Activated T-cell treated with anti-CD3 and anti-CD28 coated beads for 1 hour (primary cell): ENCODE measurements at places on chromosomes 7 and 10.

GRCh38 chr7:114937446-114937845, 15.6 kb downstream of the MDFIC start:
- no peak for DNase-seq

GRCh38 chr10:119653916-119654315, 2.7 kb downstream of the BAG3 start:
- DNase-seq = no peak

- DNase-seq = no peak
Observed at GRCh38 chr10:88991899-88992320, 1.3 kb downstream of the FAS start.

DNA sequence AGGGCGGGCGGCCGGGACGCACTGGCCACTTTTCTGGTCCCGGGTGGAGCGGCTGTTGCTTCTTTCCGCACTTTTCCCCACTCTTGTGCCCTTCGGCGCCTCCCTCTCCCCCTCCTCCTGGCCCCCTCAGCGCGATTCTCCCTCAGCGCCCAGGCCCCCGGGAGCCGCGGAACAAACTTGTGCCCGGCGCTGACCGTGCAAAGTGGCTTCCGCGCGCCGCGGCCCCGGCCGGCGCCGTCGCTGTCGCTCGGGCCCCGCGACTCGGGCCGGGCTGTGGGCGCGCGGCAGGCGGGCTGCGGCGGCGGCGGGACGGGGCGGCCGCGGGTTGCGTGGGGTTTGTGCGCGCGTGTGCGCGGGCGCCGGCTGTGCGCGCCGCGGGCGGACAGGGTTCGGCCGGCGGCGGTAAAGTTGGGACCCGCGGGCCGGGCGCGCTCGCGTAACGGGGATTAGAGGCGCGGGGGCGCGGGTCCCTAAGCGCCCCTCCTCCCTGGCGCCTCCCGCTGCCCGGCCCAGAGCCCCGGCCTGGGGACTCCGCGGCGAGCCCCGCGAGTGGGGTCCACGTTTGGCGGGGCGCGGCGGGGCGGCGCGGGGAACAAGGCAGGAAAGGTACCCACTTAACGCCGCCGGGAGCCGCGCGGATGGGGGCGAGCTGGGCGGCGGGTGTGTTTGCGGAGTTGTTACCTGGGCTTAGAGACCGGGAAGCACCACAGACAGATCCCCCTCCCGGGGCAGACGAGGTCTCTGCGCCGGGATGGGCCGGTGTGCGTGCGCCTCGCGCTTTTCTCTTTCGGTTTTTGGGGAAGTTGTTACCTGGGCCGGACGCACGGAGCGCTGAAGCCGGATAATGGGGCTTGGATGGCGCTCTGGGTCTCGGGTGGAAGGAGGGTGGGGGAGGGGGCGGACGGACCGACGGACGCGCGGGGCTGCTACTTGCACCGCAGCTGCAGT, 860 bp downstream of the ZEB1 start:
- DNase-seq = peak; percentile 16

DNA sequence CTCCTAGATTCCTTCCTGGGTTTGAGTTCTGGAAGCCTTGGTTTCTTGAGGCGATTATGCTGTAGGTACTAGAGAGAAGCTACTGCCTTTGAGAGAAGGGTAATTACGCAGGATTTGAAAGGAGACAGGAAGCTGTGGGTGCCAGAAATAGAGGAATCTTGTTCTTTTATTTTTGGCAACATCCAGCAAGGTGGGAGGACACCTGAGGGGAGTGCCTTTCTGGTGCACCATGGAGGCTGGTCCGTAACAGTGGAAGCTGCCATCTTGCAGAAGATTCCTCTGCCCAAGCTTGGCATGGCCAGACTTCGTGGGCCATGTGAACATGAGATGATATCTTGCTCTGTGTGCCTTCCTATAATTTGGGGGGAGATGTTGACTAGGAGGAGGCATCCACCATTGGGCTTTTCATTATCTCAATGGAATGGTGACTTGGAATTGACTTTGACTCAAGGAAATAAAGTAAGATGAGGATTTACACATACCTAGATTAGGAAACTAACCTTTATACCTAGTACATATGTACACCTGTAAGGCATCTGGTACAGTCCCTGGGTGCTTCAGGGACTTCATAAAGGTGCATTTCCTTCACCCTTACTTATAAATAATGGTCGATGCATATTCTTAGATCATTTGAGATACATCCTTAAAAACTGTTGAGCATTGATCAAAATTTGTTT, 98.2 kb downstream of the PFKFB3 start:
- DNase-seq = no peak

DNA sequence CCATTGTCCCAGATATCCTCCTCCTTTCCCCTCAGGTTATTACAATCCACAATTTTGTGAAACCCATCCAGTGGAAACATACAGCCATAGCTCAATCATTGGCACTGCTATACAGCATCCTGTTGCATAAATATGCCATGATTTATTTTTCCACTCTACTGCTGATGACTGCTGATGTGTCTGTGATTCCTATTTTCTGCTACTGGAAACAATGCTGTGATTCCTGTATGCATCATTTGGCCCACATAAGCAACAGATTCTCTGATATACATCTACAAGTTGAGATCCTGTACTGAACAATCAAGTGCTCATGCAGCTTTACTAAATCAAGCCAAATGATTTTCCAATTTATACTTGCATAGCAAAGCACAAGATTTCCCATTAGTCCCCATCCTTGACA, 39.6 kb downstream of the CUL2 start:
- no peak for DNase-seq

DNA sequence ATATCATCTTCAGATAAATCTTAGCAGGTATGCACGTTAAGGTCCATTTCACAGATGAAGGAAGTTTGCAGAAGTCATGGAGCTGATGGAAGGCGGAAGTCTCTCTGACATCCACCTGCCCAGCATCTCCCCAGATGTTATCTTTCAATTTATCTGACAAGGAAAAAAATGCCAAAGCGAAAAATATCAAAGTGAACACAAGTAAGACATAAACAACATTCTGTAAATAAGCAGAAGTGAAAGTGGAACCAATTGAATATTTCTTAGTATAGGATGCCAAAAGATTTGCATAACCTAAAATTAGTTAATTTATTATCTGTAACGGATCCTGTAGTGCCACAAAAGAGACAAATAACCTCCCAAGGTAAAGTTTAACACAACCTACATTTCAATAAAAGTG, 73.6 kb upstream of the NEBL start:
- no peak for DNase-seq

GRCh38 chr7:37052705-37053104, 328.4 kb upstream of the AOAH start:
- DNase-seq = no peak

DNA sequence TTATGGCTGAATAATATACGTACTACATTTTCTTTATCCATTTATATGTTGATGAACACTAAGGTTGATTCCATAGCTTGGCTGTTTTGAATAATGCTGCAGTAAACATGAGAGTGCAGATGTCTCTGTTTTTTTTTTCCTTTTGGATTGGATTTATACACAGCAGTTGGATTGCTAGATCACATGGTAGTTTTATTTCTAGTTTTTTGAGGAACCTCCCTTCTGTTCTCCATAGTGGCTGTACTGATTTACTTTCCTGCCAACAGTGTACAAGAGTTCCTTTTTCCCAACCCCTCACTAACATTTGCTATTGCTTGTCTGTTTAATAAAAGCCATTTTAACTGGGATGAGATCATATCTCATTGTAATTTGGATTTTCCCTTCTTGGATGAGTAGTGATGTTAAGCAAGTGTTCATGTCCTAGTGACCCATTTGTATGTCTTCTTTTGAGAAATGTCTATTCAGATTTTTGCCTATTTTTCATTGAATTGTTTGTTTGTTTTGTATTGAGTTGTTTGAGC, 36.0 kb downstream of the ABCA13 start:
- DNase-seq = no peak

DNA sequence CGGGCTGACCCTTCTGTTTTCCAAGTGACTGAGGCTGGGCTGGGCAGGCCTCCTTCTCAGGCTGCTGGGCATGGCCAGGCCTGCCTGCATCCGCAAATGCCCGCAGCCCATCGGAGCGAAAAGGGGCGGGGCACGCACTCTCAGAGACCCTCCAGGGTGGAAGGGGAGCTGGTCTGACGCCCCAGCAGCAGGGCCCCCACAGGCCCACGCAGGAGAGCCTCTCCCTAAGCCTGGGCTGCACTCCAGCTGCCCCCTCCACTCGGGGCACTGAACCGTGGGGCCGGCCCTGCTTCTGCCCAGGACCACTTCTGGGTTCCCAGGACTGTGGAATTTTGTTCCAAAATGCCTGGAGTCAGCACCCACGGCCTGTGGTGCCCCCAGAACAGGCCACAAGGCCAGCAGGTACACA, 9.3 kb downstream of the ADAP1 start:
- DNase-seq = no peak

GRCh38 chr7:117395743-117396142, 31.6 kb downstream of the ASZ1 start:
- no peak for DNase-seq

DNA sequence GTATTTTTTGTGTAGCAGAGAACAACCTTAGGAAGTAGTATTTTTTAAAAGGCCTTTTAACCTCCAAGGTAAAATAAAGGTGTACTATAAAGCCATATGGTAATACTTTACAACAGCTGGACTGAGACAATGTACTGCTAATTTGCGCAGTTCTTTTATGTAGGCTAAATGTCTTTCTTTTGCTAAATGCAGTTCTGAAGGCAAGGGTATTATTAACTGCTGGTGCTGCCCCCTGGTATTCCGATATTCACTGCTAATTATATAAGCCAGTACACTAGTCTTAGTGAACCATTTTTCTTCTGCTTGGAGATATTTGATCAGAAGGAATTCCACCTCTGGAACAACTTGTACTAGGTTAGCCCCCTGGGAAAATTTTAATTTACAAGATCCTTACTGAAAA, 272.0 kb upstream of the FERD3L start:
- DNase-seq = no peak

DNA sequence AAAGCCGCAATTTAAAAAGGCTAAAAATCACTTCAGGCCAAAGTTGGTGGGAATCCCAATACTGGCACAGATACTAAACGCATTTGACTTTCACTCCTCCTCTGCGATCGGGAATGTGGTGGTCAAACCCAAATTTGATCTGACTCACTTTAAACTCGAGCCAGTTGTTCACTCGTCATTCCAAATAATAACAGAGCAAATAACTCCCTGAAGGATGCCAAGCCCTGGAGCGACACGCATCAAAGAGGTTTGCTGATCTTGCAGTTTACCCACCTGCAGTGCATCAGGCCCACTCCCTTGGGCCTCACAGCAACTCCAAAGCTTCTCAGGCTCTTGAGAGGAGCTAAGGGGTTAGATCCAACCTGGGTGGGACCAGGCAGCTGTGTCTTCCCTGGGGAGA, 12.2 kb downstream of the PTN start:
- no peak for DNase-seq

- no peak for DNase-seq
Observed at GRCh38 chr10:8130973-8131911, 76.8 kb downstream of the GATA3 start.

- no peak for DNase-seq
Observed at GRCh38 chr10:36766940-36767339, 358.5 kb upstream of the ANKRD30A start.

- DNase-seq = no peak
Observed at GRCh38 chr7:82234457-82235049, 209.0 kb downstream of the CACNA2D1 start.

GRCh38 chr7:4681886-4682620, at the start of gene FOXK1:
Gene FOXK1 (plus strand): TSS chr7:4682295. CDS start chr7:4682309, 14 bp downstream.
- DNase-seq = peak; percentile 72

- no peak for DNase-seq
Observed at GRCh38 chr7:91556956-91557650, 292.9 kb downstream of the FZD1 start.

- DNase-seq = no peak
Observed at GRCh38 chr10:124532106-124532641, 70.6 kb downstream of the LHPP start.

- no peak for DNase-seq
Observed at GRCh38 chr10:69568472-69569395, 4.5 kb downstream of the NEUROG3 start.

DNA sequence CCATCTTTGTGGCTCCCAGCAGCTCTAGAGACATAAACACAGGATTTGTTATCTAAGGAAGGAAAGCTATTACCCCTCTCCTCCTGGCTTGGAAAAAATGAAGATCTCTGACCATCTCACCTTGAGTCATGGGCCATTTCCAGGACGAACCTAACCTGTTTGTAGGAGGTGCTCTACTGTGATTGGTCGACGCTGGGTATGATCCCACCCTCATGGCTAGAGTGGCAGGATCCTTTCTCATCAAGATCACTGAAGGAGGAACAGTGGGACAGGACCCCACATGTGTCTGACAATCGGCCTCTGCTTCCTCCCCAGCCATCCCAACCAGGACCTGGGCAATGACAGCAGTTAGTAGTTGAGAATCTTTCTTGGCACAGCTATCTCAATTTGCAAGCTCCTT, 144.1 kb downstream of the EMX2 start:
- DNase-seq = no peak

GRCh38 chr10:116418389-116418788, 9.3 kb upstream of the PNLIPRP3 start:
- no peak for DNase-seq

DNA sequence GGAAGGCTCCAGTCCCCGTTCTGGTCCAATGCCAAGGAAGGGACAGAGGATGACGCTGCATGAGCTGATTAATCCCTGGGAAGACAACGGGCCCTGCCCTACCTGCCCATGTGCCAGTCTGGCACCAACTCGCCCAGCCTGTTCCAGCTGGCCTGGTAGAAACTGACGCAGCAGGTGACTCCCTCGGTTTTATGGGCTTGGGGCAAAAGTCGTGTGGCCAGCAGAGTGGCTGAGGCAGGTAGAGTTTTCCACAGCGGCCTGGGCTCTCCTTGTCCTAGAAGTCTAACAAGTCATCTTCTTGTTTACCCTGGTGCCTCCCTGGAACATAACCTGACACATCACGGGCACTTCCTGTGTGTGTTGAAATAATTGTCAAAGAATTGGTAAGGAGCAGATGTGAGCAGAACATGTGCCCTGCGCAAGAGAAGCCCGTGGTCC, 20.4 kb upstream of the LMTK2 start:
- DNase-seq = no peak

DNA sequence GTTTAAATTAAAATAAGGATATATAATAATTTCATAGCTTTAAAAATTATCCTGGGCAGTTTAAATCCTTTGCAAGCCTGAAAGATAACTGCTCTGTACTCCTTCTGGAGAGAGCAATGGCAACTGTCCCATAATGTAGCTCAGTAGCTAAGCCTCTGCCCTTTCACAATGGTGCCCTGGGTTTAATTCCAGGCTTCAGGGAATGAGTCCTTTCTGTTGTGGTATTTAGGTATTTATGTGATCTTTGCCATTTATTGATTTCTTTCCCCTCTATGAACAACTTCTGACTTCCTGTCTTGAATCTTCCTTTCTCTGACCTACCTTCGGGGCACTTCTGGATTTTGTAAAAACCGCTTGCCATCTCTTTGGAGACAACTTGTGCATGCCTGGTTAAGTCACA, 773.2 kb downstream of the IPMK start:
- DNase-seq = no peak

GRCh38 chr10:62811159-62811875, 4.8 kb downstream of the EGR2 start:
- DNase-seq = peak; percentile 41
